ENCODE measurements at places on chromosomes 16 and 17.

DNA sequence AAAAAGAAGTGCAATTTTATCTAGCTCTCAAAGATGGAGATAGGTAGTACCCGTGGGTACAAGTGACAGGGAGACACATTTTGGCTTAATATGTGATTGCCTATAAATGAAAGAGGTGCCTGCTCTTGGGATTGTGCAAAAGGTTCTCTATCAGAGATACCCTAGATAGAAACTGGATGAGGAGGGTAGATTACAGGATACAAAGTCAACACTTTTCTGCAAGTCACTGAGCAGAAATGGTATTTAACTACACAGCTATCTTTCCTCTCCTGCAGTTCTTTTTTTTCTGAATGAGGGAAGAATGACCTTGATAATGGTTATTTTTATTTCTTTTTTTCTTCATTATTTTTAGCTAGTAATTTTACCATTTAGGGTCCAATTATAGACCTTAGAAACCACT is 67.6 kb downstream of the MMD start:
- no peak overlapping the region for H3K27ac ChIP-seq
- no peak overlapping the region for H3K4me3 ChIP-seq
- no peaks in the 10 kb centered on the region for H3K36me3 ChIP-seq
- peaks cover 16% of the 10 kb centered on the region for H3K4me1 ChIP-seq
- no peak for DNase-seq
- H3K27me3 ChIP-seq, result peaks cover 20% of the 10 kb centered on the region

DNA sequence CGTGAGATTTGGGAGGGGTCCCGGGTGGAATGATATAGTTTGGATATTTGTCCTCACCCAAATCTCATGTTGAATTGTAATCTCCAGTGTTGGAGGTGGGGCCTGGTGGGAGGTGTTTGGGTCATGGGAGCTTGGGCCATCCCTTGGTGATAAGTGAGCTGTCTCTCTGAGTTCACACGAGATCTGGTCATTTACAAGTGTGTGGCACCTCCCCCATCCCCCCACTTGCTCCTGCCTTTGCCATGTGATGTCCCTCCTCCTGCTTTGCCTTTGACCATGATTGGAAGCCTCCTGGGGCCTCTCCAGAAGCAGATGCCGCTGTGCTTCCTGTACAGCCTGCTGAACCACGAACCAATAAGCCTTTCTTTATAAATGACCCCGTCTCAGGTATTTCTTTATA is 21.3 kb upstream of the BAIAP2 start:
- no peak overlapping the region for H3K4me3 ChIP-seq
- no peaks in the 10 kb centered on the region for H3K27me3 ChIP-seq
- H3K27ac ChIP-seq, result peak overlapping the region; percentile 8
- no peak for DNase-seq
- peaks cover 16% of the 10 kb centered on the region for H3K36me3 ChIP-seq

DNA sequence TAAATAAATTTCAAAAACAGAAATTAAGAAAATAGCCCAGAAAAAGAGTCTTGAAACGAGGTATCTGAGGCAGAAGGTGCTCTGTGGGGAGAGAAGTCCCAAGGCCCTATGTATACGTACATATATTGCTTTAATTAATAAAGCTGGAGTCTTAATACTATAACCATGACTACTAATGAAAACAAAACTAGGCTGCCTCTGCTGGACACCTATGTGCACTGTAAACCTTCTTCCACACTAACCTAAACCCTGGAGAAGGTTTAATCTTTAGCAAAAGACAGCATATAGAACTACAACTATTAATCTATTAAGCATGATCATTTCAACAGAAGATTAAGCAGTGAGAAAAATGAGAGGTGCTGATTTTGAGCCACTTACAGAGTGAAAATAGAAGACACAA is 153.9 kb upstream of the C17orf78 start:
- peaks cover 5% of the 10 kb centered on the region for H3K36me3 ChIP-seq
- no peak overlapping the region for H3K27ac ChIP-seq
- no peaks in the 10 kb centered on the region for H3K27me3 ChIP-seq

GRCh38 chr16:9408297-9408878 is 316.9 kb downstream of the HAPSTR1 start:
- H3K36me3 ChIP-seq, result no peaks in the 10 kb centered on the region
- H3K27ac ChIP-seq, result no peak overlapping the region
- DNase-seq, result no peak

- no peak within 1 kb of the TSS for H3K4me3 ChIP-seq
- H3K4me1 ChIP-seq, result no peaks in the 10 kb centered on the region
- DNase-seq, result no peak
- no peaks in the 10 kb centered on the region for H3K36me3 ChIP-seq
Measured at GRCh38 chr16:75535901-75536300, at the start of gene CHST5. Gene CHST5, minus strand, starts transcription at chr16:75536108. Its CDS starts 5,724 bp downstream, at chr16:75530384.

GRCh38 chr16:68744744-68745280 is 7.7 kb downstream of the CDH1 start:
- H3K4me3 ChIP-seq, result no peak overlapping the region
- H3K36me3 ChIP-seq, result no peaks in the 10 kb centered on the region
- H3K27ac ChIP-seq, result no peak overlapping the region
- peaks cover 34% of the 10 kb centered on the region for H3K27me3 ChIP-seq
- peaks cover 45% of the 10 kb centered on the region for H3K4me1 ChIP-seq

DNA sequence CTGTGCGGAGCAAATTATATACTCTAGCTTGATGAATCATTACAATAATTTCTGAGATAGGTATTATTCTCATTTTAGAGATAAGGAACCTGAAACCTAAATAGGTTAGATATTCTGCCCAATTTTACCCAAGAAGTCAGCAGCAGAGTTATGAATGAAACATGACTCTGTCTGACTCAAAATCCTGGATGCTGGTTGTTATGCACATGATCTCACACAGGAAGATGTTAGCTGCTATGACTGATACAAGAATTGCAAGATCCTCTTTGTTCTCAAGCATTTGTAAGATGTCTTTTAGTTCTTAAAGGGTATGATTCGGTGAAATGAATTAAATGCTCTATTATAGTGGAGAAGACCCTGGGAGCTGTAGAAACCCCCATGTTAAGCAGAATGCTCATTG is 447.8 kb downstream of the KIF2B start:
- no peak for DNase-seq
- H3K36me3 ChIP-seq, result peaks cover 2% of the 10 kb centered on the region
- no peaks in the 10 kb centered on the region for H3K4me1 ChIP-seq
- H3K27me3 ChIP-seq, result no peaks in the 10 kb centered on the region

- peaks cover 49% of the 10 kb centered on the region for H3K4me1 ChIP-seq
- H3K36me3 ChIP-seq, result peaks cover 10% of the 10 kb centered on the region
- peak overlapping the region; percentile 92 for H3K4me3 ChIP-seq
Measured at GRCh38 chr17:68248199-68248825, 469 bp downstream of the AMZ2 start.

GRCh38 chr17:54785643-54786268 is 114.9 kb upstream of the TOM1L1 start:
- no peak overlapping the region for H3K4me3 ChIP-seq
- H3K4me1 ChIP-seq, result no peaks in the 10 kb centered on the region
- no peaks in the 10 kb centered on the region for H3K36me3 ChIP-seq
- DNase-seq, result no peak

DNA sequence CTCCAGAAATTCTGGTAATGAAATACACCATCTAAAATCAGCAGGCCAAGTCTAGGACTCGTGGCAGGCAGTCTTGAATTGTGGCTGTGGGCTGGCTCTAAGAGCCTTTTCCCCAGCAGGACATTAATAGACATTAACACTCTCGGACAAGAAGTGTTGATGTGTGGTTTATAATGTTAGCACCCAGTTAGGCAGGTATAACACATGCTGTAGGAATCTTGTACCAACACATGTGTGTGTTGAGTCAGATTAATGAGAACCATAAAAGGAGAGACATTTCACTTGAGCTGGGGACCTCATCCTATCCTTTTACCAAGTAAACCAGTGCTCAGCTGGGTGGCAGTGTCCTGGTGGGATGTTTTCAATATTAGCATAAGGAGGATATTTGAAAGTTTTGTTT is 264.5 kb downstream of the FTO start:
- no peaks in the 10 kb centered on the region for H3K27me3 ChIP-seq
- no peak overlapping the region for H3K27ac ChIP-seq
- H3K36me3 ChIP-seq, result no peaks in the 10 kb centered on the region
- peaks cover 5% of the 10 kb centered on the region for H3K4me1 ChIP-seq
- DNase-seq, result no peak

DNA sequence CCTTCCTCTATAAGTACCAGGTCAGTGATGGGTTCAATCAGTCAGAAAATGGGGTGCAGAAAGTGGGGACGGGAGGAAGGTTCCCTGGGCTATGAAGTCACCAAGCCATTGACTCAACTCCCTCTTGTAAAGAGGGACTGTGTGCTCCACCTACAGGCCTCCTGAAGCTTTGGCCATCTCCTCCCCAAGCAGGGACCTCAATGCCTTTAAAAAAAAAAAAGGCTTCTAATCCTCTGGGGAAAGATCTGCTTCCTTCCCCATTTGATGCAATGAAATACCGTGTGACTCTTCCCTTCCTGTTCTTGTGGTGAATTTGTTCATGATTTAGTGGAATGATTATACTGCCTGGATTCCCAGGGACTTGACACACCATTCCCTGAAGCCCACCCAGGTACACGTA is 30.8 kb downstream of the VWA3A start:
- H3K4me1 ChIP-seq, result no peaks in the 10 kb centered on the region
- H3K27me3 ChIP-seq, result peaks cover 13% of the 10 kb centered on the region
- H3K36me3 ChIP-seq, result no peaks in the 10 kb centered on the region
- DNase-seq, result no peak
- no peak overlapping the region for H3K27ac ChIP-seq
- H3K4me3 ChIP-seq, result no peak overlapping the region

DNA sequence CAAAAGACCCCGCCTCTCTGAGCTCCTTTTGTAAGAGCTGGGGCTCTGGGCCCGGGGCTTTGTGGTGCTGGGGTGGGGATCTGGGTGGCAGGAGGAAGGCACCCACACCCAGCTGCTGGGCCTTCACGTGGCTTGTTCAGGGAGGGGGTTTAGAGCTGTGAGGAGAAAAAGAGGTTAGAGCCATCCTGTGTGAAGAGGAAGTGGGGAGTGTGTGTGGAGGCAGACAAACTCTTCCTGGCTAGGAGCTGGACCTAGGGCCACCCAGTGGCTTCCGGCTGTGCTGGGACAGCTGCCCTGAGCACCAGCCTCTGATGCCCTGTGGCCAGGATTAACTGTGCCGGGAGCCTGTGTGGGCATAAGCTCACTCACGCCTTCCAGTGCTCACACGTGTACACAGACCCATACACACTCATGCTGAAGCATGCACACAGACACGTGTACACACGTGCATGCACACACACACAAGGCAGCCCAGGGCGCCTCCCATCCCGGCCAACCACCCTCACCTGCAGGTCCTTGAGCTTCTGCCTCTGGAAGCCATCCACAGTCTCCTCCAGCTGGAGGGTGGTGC is 7.4 kb downstream of the CIBAR2 start:
- peak overlapping the region; percentile 8 for H3K4me3 ChIP-seq
- DNase-seq, result no peak
- no peaks in the 10 kb centered on the region for H3K27me3 ChIP-seq
- no peaks in the 10 kb centered on the region for H3K36me3 ChIP-seq
- H3K4me1 ChIP-seq, result peaks cover 43% of the 10 kb centered on the region
- no peak overlapping the region for H3K27ac ChIP-seq

DNA sequence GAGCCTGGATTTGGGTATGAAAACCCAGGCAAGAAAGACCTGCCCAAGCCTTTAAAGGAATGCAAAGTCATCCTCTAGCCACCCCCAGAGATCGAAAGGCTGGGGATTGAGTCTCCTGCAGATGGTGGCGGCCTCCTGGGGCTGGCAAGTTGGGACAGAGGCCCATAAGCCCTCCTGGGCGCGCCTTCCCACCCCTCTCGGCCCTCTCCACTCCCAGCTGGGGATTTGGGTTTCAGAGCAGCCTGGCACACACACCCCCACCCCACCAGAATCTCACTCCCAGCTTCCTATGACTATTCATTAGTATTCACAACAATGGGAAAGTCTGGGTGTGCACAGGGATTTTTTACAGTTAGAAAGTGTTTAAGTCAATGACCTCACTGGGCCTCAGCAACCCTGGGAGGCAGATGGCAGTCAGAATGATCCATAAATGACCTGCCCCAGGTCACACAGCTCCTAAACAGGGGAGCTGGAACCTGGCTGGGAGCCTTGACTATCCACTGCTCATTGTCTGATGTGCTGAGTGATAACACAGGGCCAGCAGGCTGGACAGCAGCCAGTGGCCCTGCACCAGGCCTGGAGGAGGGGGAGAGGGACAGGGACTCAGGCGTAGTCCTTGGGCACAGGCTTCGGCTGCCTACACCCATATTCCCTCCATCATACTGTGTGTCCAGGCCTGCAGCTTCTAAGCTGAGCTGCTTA is 12.1 kb downstream of the NHERF1 start:
- no peaks in the 10 kb centered on the region for H3K36me3 ChIP-seq
- peaks cover 40% of the 10 kb centered on the region for H3K4me1 ChIP-seq
- H3K4me3 ChIP-seq, result no peak overlapping the region
- H3K27me3 ChIP-seq, result no peaks in the 10 kb centered on the region
- DNase-seq, result no peak

DNA sequence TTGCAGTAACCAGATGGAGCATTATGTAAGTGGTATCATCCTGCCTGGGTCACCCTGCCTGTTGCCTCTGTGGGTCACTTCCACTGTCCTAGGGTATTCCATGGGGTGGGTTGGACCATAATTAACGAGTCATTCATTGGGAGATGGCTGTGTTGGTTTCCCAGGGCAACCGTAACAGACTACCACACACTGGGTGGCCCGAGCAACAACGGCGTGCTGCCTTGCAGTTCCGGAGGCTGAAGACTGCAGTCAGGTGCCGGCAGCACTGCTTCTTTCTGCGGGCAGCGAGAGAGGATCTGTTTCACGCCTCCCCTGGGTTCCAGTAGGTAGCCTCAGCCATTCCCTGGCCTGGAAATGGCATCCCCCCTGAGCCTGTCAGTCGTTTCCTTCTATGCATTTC is 28.9 kb upstream of the CMIP start:
- no peak for DNase-seq
- H3K4me1 ChIP-seq, result no peaks in the 10 kb centered on the region
- H3K4me3 ChIP-seq, result no peak overlapping the region

DNA sequence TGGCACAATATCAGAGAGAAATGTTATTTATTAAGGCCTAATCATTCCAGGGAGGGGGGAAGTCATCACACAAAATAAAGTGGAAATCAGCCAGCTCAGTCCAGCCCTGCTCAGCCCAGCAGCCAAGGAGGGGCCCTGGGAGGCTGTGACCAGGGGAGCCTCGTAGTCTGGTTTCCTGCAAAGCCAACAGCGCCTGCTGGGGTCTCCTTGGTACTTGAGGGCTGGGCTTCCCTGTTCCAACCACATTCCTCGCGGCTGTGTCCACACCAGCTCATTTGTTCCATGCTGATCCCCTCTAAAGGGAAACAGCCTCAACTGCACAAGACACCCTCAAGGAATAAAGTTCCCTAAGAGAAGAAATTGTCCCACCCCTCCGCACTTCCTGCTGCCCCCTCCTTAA is 154.0 kb downstream of the TMEM132E start:
- no peaks in the 10 kb centered on the region for H3K36me3 ChIP-seq
- no peak overlapping the region for H3K4me3 ChIP-seq
- no peak for DNase-seq
- H3K27ac ChIP-seq, result no peak overlapping the region
- peaks cover 7% of the 10 kb centered on the region for H3K27me3 ChIP-seq
